Smooth muscle cell of the pulmonary artery (primary cell): ENCODE measurements at places on chromosomes 12 and 14. TPM values are rescaled to one million over a fixed set of nuclear protein-coding genes. Genes with fewer than 3 reads are reported as not detected.

Gene CCDC38
- total RNA-seq, result not detected in 2 replicates

Gene KRT71
- not detected in 2 replicates for total RNA-seq

Gene TAS2R7
- total RNA-seq, result not detected in 2 replicates

Gene SLC2A3
- 180 and 327 TPM in 2 replicates for total RNA-seq

Gene USP5
- total RNA-seq, result 90.6 and 117 TPM in 2 replicates

Gene ZC3H10
- 5.3 and 5.5 TPM in 2 replicates for total RNA-seq

Gene SLC22A17
- 31.1 and 46.3 TPM in 2 replicates for total RNA-seq

Gene SNAPC1
- total RNA-seq, result 11.5 and 16.5 TPM in 2 replicates

Gene KRT82
- total RNA-seq, result not detected in 2 replicates

Gene ZNF268
- 30.5 and 32.6 TPM in 2 replicates for total RNA-seq

Gene TM7SF3
- total RNA-seq, result 135 and 143 TPM in 2 replicates

Gene AKAP5
- total RNA-seq, result 0.20 and 0.56 TPM in 2 replicates

Gene ABCC9
- total RNA-seq, result 22.9 and 46.0 TPM in 2 replicates

Gene MIA2
- 12.0 and 15.3 TPM in 2 replicates for total RNA-seq

Gene PLEKHD1
- total RNA-seq, result under 0.01 and 0.07 TPM in 2 replicates

Gene CEBPE
- total RNA-seq, result not detected in 2 replicates

Gene TMPRSS12
- not detected in 2 replicates for total RNA-seq

Gene P2RX2
- not detected in 2 replicates for total RNA-seq

Gene TEAD4
- total RNA-seq, result 7.0 and 10.1 TPM in 2 replicates

Gene CDCA4
- 10.0 and 10.6 TPM in 2 replicates for total RNA-seq

Gene REP15
- 2.4 and 3.2 TPM in 2 replicates for total RNA-seq

Gene GPR68
- total RNA-seq, result 1.4 and 10.6 TPM in 2 replicates

Gene NUAK1
- total RNA-seq, result 15.6 and 31.4 TPM in 2 replicates

Gene TAS2R50
- 2.9 and 6.5 TPM in 2 replicates for total RNA-seq

Gene SRRM4
- total RNA-seq, result not detected in 2 replicates

Gene TSHR
- under 0.01 TPM in 1 of 2 replicates, not detected in the other for total RNA-seq

Gene RNASE1
- total RNA-seq, result 1.6 and 7.6 TPM in 2 replicates

Gene ASIC1
- 3.5 and 3.6 TPM in 2 replicates for total RNA-seq

Gene KTN1
- total RNA-seq, result 105 and 124 TPM in 2 replicates

Gene CLEC1A
- total RNA-seq, result not detected in 2 replicates

Gene RNASE3
- total RNA-seq, result not detected in 2 replicates

Gene KRT72
- not detected in 2 replicates for total RNA-seq

Gene PRR4
- total RNA-seq, result 0.73 and 1.2 TPM in 2 replicates

Gene ANKRD33
- total RNA-seq, result 0.03 TPM in 1 of 2 replicates, not detected in the other

Gene RIPK3
- 0.26 TPM in 1 of 2 replicates, not detected in the other for total RNA-seq

Gene WSCD2
- total RNA-seq, result not detected in 2 replicates

Gene KRT75
- not detected in 2 replicates for total RNA-seq

Gene RNASE7
- not detected in 2 replicates for total RNA-seq

Gene GPR84
- 0.07 and 0.13 TPM in 2 replicates for total RNA-seq

Gene CMA1
- not detected in 2 replicates for total RNA-seq

Gene C12orf75
- total RNA-seq, result 67.9 and 70.2 TPM in 2 replicates

Gene PZP
- not detected in 2 replicates for total RNA-seq

Gene APOF
- total RNA-seq, result not detected in 2 replicates

Gene CLEC6A
- total RNA-seq, result not detected in 2 replicates

Gene SOCS2
- total RNA-seq, result 18.1 and 46.5 TPM in 2 replicates
